KBM-7 (cell line): ENCODE measurements at places on chromosomes 1 and 21.

- DNase-seq: no peak
Measured at GRCh38 chr1:53115403-53116306, 26.8 kb downstream of the SLC1A7 start.

GRCh38 chr21:34602061-34602460 is 12.9 kb downstream of the RCAN1 start:
- DNase-seq: no peak

DNA sequence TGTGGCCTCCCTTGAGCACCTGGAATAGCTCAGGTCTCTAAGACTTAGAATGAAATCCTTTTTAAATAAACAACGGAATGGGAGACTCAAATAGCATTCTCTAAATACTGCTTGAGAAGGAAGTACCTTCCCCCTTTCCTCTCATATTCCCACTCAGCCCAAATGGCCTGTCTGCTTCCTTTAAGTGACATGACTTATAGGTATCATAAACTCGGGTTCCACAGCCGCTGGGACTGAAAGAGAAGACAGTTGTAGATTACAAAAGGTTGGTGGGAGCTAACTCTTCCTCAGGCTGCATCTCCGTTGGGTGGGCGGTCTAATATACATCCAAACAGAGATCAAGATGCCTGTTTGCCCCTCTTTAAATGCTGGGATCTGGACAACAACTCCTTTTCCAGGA is 1.2 kb upstream of the HMCN1 start:
- no peak for DNase-seq

GRCh38 chr1:172451002-172451443 is 7.2 kb upstream of the PIGC start:
- DNase-seq: no peak

DNA sequence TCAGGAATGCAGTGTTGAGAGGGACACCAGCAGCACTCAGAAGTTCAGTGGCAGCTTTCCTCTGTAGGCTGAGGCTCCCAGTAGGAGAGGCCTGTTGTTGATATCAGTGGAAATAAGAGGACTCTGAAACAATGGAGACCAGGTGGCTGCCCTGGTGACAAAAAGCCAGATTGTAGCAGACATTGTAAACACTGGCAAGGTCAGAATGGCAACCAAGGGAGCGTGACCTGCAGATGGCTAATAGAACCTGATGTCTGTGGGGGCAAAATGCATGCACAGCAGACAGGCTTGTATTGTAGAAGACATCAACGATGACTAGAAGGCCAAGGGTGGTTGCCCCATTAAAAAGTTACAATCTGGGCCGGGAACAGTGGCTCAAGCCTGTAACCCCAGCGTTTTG is 53.1 kb upstream of the GPR37L1 start:
- DNase-seq: no peak

DNA sequence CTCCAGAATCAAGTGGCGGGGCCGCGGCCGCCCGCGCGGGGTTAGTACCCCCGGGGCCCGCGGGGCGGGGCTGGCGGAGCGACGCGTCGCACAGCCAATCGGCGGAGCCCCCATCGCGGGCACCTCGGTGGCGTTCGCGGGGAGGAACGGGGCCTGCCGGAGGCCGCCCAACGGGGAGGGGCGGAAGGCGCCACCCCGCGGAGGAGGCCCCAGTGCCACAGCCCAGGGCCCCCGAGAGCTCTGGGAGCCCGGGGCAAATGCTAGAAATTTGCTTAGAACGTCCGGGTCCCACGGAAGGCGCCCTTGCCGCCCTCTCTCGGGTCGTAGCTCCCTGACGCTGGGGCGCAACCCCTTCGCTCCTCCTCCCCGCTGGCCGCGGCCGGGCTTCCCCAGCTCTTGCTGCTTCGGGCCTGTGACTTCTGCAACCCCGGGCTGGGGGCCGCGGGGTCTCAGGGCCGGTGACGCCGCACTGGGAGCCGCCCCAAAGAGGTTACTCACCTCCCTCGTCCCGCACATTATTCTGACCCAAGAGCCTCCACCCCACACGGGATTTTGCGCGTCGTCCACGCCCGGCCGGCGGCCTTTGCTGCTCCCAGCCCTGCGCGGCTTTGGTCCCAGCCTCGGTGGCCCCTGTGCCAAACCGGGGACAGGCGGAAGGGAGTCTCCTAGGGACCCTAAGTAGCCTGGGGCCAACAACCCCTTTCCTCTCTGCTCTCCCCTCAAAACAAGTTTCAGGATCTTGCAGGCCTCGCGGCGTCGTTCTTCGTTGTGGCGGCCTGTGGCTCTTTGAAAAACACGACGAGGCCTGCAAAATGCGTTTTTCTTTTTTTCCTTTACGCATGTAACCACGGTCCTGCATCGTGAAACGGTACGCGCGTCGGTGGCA is at the start of gene RUNX3:
RUNX3 (minus strand) TSS at position 17 of the 886 bp plus-strand sequence. CDS start 408 bp downstream, outside the sequence.
- DNase-seq: peak; percentile 89

DNA sequence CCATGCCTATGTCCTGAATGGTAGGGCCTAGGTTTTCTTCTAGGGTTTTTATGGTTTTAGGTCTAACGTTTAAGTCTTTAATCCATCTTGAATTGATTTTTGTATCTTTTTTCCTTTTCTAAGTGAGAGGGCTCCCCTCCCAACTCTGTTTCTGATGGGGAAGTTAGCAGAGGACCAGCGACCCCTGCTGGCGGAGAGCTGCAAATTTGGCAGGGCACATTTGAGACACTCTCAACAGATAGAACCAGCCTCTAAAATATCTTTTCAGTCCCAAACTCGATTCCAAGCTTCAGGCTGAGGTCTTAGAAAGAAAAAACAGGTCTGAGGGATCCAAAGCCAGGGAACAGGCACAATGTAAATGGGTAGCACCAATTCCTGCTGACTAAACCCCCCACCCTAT is 32.5 kb downstream of the LRRC3 start:
- peak; percentile 72 for DNase-seq
